ENCODE measurements at places on chromosomes 3 and 15.

DNA sequence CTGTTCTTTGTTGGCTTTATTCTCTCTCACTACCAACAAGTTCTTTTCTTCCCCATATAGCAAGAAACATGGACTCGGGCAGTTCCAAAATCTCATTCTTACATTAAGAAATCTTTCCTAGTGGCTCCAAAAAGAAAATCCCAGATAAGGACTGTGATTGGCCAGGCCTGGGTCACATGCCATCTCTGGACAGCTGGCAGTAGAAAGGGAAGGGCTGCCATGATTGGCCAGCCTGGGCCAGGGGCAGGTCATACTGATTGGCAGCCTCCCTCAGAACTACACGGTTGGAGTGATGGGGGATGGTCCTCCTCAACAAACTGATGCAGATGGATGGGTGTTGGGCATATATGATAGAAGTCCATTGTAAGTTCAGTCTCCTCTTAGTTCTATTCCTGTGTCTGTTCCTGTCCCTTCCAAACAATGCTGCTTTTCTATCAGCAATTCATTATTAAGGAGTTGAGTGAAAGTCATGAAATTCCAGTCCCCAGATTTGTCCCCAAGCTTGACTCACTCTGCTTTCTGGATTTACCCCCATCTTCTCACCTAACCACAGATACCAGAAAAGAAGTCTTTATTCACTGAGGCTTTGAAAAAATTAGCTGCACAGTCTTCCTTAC is 175.5 kb downstream of the ATG7 start:
- no peak for DNase-seq

DNA sequence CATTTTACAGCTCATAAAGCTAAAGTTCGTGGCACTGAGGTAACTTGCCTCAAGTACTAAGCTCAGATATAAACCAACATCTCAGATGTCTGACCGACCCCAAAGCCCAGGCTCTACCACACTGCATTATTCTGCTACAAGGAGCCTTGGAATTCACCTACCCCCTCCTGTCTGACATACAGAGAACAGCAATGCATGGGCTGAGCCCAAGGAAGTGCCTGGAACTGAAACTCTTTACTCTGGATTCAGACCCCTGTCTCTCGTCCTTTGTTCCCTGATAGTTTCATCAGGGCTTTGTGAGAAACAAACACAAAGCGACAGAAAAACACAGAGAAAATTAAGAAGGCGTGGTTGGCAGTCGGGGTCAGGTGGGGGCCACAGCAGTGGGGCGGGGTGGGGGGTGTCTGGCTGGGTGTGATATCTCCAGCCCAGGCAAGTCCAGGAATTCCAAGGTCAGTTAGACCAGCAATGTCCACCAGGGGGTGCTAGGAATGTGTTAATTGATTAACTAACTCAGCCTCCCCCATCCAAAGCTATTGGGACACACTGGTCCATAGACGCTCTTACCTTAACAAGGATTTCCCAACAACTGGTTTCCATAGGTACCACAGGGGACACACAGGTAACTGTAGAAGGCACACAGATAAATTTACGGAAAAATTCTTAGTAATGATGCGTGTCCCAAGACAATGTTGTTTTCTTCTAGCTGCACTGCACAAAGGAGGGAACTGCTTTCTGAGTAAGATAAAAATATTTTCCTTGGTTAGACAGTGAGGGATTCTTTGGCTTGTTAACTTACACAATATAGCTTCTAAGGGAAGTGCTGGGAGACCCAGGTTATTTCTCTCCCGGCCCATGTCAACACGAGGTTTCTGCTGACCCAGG is 18.8 kb upstream of the SSUH2 start:
- DNase-seq = peak; percentile 12

DNA sequence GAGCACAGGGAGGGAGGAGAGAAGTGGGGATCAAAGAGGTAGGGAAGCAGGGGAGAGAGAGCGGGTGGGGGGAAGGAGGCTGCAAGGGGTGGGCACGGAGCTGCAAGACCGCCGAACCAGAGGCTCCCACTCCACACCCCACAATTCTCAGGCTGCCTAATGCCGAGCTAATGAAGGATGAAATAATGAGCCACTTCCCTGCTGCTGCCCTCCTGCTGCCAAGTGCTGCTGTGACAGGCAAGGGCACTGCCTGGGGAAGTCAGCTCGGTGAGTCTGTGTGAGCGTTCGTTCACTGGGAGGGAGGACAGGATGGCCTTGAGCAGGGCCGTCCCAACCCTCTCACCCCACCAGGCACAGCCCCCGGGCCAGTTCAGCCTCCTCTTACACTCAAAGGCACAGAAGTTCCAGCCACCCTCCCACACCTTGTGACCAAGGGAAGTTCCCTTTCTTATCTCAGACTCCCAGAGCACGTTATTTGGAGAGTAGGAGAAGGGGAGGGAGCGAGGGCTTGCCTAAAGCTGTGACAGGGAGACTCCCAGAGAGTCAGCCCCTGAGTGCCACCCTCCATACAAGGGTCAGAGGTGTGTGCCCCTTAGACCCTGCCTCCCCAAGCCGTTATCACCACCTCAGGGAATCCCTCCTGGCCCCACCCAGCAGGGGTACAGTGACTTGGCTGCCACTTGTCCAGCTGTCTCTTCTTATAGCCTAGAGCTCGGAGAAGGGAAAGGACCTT is 12.4 kb downstream of the GLYCTK start:
- no peak for DNase-seq

- no peak for DNase-seq
Observed at GRCh38 chr15:91789136-91789535, 64.4 kb upstream of the SLCO3A1 start.

- DNase-seq = no peak
Observed at GRCh38 chr3:173617490-173617889, 219.9 kb downstream of the NLGN1 start.

- no peak for DNase-seq
Observed at GRCh38 chr3:36700537-36701248, 63.7 kb downstream of the DCLK3 start.

- DNase-seq = no peak
Observed at GRCh38 chr15:75864213-75865059, 21.2 kb downstream of the UBE2Q2 start.

GRCh38 chr3:141530415-141530768 is 43.6 kb downstream of the RASA2 start:
- no peak for DNase-seq

DNA sequence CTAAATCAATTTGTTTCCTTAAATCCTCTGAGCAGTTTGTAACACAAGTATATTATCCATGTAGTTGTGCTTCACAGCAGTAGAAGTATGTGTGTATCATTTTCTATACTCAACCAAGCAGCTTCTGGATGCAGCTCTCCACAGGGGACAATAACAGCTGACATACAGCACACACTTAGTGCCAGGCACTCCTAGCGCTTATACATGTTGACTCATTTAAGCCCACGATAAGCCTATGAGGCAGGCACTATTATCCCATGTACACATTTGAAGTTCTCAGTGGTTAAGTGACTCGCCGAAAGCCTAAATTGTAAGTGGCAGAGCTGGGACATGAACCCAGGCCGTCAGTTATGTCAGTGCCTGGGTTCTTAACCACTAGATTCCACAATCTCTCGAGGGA is 20.3 kb upstream of the LPP start:
- no peak for DNase-seq

DNA sequence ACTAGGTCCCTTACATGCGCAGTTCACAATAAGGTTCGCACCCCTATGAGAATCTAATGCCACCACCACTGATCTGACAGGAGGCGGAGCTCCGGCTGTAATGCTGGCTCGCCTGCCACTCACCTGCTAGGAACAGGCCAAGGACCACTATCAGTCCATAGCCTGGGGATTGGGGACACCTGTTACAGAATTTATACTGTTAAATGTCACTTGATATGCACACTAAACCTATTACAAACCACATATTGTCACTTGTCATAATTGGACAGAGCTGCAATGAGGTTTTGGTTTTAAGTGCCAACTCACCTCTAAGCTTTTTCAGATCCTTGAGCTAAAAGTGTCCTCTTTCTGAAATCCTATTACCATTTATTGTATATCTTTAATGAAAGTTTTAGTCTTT is 507.9 kb upstream of the TPRG1 start:
- DNase-seq = no peak

DNA sequence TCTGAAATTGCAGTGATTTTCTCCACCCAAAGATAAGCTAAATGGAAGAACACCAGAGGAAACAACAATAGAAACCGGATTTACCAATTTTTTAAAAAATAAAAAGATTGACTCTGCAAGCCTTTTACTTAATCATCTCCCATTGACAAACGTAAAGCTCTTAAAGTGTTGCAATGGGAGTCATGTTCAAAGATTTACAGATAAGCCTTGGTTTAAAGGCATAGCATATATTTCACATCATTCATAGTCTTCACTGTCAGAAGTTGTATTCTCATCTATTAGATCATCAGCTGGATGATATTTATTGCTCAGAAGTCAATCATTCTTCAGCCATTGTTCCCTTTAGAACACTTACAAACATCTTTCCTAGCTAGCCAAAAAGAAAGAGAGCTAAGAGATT is 397.6 kb downstream of the GBE1 start:
- DNase-seq = no peak

- DNase-seq = no peak
Observed at GRCh38 chr3:128360705-128361271, 105.9 kb downstream of the DNAJB8 start.

DNA sequence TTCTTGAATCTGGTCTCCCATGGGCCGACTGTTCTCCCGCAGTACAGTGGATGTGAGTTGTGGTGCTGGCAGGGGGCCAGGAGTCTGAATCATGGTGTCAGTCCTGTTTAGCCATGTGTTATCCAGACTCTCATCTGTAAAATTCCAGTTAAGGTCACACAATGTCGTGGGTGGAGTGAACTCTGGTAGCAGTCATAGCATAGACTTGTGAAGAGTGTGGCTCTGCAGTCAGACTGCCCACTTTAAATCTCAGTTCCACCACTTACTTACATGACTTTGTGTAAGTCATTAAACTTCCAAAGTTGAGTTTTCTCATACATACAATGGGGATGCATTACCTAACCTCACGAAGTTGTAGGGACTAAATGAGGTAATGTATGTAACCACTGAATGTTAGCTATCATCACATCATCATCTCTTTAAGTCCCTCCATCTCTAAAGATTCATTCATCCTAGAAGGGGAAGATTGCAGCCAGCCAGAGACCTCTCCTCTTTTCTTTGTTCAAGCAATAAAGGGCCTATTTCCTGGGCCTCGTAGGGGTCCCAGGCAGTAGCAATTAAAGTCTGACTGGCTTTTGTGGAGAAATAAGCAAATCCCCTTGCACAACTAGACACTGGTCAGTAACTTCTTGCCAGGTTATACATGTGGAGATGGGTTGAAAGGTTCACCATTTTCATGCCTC is 93.9 kb downstream of the PCCB start:
- DNase-seq = no peak

GRCh38 chr3:172973799-172974198 is 167.2 kb downstream of the SPATA16 start:
- DNase-seq = no peak

DNA sequence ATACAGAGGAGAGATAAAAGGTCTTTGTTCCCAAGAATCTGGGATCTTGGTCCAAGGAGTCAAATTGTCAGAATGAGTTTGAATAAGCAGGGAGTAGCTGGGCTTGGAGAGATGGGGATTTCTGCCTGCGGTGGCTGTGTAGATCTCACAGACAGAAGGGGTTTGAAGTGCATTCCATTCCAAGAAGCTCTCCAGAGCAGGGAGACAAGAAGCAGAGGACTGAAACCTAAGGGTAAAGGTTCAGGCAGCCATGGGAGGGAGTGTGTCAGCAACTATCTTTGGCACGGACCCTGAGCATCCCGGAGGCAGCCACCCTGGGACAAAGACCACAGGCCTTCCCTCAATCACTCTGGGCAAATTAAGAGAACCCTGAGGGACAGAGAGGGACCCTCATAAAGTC is 422.3 kb upstream of the WNT5A start:
- DNase-seq = no peak

- DNase-seq = no peak
Observed at GRCh38 chr3:143358155-143358792, 238.7 kb downstream of the CHST2 start.

DNA sequence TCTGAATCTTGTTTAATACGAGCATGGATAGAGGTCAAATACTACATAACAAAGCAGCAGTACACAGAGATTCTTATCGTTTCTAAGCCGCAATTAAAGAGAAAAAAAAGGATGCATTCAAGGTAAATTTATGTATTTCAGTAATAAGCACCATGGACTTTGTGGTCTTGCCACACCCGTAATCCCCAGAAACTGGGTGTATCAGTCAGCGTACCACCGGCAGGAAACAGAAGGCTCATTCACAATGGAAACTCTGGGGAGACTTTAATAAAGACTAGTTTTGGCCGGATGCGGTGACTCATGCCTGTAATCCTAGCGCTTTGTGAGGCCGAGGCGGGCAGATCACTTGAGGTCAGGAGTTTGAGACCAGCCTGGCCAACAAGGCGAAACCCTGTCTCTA is 81.9 kb upstream of the ZNF280D start:
- no peak for DNase-seq

DNA sequence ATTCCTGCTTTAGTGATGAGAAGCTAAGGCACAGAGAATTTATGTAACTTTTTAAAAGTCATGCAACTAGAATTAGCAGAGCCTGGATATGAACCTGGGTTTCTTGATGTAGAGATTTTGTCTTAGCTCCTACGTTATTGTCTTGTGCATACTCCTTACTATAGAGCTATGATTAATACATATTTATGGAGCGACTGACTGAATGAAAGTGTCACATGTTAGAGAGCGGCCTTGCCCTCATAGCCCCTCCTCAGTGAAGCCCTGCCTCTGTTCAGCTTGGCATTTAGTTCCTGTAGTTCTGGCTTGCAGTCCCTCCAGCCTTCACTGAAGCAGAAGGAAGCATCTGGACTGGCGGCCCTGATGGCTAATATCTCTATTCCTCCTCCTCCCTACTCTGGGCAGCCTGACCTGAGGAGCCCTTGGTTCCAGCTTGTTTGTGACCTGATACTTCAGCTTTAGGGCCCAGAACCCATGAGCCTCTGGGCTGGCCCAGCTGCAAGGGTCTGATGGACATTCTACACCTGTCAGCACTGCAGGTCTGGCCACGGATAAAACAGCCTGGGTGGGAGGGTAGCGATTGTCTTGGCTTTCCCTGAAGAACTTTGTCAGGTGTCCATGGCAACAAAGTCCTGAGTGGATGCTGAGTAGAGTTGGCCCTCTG is 13.4 kb upstream of the AGBL1 start:
- DNase-seq = no peak

- DNase-seq = no peak
Observed at GRCh38 chr3:173257797-173258196, 116.8 kb upstream of the SPATA16 start.

DNA sequence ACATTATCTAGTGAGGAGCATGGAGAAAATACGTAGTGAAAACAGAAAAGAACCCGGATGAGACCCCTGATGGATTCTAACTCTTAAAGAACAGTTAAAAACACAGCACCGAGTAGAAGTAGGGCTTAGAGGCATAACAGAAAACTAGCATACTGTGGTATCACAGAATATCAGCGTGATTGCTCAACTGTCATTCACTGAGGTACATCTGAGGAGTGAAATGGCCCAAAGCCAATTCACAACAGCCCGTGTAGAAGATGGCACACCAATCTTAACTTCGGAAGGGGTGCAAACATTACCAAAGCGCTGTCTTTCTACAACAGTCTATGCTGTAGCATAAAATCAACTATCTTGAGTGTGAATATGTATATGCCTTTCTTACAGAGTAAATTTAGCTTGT is 1.8 kb downstream of the CLASP2 start:
- DNase-seq = no peak

GRCh38 chr3:94259291-94259690 is 196.4 kb downstream of the NSUN3 start:
- DNase-seq = no peak

- no peak for DNase-seq
Observed at GRCh38 chr15:74302821-74303359, 64.6 kb downstream of the CYP11A1 start.
